ENCODE measurements at places on chromosomes 3 and 15.

DNA sequence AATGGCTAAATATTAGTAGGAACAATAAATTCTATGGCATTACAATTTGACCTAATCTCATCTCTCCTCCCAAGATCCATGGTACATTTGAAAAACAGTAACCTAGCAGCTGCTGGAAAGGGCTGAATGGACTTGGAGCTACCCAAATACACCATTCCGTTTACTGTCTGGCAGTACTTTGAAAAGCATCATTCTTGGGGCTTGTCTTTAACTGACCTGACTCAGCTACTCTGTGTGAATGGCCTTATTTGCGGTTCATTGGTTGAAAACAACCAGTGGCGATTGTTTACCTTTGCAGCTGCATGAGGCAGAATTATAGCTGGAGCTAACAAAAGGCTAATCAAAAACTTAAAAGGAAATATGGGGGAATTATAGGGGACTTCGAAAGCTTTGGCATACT, 311.2 kb upstream of the MCTP2 start:
- no peak for DNase-seq

GRCh38 chr15:68639926-68640600, 61.3 kb downstream of the CORO2B start:
- no peak for DNase-seq

GRCh38 chr15:57364282-57365007, 11.9 kb upstream of the CGNL1 start:
- no peak for DNase-seq

- DNase-seq: no peak
Measured at GRCh38 chr3:27127879-27128278, 241.3 kb downstream of the NEK10 start.

DNA sequence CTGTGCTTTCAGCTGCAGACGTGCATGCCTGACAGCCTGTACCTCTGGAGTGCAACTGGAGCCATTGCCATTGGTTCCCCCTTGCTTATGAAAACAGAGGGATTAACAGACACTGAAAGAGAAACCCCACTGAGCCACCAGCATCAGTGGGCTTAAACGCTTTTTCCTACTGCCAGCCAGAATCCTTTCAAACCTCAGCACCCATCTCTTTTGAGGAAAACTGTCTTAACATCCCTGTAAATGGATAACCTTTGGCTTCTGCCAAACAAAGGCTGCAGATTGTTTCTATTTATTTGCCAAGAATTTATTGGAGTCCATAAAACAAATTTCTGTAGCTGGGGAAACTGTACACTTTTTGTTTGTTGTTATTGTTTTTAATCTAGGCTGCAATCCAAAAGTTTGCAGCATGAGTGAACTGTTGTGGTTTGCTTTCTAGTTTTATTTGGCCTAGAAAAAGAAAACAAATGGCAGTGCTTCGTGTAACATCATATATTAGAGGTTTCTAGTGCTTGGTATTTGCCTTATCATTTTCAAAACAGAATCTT, 369.2 kb upstream of the IL12A start:
- DNase-seq: no peak

GRCh38 chr15:47813748-47814384, 96.6 kb downstream of the SEMA6D start:
- DNase-seq: no peak

- peak; percentile 35 for DNase-seq
Measured at GRCh38 chr15:42704492-42704926, 32.4 kb downstream of the CDAN1 start.

GRCh38 chr3:196620684-196621083, 18.8 kb upstream of the NRROS start:
- no peak for DNase-seq

DNA sequence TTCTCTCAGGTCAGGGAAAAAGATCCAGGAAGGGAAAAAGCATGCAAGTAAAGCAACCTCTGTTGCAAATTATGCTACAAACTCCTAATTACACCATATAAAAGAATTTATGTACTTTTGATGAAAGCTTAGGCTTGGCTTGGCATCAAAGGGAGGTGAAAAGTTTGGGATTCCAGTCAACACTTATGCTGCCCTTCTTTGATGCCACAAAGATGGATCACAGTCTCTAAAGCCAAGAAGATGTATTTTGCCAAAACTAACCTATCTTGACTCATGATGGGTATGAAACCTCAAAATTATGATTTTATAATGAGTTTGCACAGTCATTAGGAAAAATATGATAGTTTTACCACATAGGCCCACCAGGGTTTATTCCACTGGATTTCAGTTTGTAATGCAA, 101.0 kb upstream of the CCDC80 start:
- no peak for DNase-seq

GRCh38 chr15:84570164-84570735, 30.6 kb upstream of the ZSCAN2 start:
- no peak for DNase-seq

DNA sequence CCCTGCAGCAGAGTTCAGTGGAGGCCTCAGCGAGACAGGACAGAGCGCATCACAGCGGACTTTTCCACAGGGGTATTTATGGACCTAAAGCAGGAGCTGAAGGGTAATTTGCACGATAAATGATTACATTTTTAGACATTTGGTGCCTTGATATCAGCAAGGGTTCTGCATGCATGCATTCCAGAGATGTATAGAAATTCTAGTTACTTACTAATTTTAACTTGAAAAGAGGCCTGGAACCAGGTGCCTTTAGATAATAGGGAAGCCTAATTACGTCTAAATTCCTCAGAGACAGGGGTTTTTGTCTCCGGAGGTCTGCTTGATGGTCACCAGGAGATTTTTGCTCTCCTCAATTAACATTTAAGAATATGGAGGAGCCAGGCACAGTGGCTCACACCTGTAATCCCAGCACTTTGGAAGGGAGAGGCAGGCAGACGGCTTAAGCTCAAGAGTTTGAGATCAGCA, 79.8 kb upstream of the MFGE8 start:
- no peak for DNase-seq

- no peak for DNase-seq
Measured at GRCh38 chr3:20326541-20326940, 140.5 kb upstream of the SGO1 start.

DNA sequence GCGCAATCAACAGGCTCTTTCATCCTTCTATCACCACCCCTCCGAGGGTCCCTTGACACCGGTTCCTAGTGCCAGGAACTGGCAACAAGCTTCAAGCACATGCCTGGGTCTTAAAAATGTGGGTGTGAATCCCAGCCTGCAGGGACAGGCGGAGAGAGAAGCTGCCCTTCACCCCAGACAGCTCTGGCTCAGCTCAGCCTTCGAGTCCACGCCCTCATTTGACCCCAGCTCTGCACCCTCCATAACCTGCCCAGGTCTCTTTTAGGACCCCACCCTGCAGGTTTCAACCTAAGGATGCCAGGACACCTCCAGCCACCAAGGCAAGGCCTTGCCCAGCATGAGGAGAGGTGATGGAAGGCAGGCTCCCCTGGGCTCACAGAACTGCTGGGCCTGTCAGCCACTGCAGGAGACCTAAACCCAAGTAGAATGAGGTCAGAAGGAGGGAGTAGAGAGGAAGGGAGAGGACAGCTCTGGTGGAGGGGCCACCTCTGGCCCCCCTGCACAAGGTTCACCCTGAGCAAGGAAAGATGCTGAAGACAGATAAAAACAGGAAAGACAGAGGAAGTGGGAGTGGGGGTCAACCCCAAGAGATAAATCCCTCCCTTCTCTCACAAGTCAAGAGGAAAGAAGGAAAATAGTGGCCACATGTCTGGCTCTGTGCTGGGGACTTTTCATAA, 2.6 kb upstream of the LOXL1 start:
- DNase-seq: no peak

DNA sequence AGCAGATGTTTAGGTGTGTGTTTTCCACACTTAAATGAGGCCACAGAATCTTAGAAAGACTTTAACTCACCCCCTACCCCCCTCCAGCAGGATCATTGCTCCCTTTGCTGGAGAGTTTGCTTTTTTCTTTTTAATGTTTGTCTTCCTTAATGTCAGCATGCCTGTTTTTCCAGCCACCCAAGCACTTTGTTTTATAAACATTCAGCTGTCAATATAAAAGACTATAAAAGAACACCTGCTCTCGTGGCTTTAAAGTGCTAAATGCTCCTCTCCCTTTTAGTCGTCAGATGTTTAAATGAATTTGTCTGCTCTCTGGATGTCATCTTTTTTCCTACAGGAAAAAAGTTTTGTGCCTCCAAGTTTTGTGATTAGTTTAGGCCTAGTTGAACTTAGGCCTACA, 61.7 kb downstream of the SIDT1 start:
- DNase-seq: no peak

DNA sequence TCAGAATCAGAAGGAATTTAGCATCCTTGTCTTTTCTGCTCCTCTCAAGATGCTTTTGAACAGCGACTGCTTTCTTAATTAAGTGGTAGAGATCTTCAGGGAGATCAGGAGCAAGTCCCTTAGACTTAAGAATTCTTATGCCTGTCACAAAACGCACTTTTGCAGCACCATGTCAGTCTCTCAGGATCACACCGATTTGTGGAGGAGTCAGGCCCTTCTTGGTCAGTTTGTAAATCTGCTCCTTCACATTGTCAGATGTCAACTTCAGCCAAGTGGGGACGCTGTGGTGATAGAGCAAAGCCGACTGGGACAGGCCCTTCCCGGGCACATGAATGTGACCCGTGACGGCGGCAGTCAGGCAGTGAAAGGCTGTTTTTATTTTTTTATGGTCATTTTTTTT, 35.7 kb upstream of the MYZAP start:
- DNase-seq: no peak

DNA sequence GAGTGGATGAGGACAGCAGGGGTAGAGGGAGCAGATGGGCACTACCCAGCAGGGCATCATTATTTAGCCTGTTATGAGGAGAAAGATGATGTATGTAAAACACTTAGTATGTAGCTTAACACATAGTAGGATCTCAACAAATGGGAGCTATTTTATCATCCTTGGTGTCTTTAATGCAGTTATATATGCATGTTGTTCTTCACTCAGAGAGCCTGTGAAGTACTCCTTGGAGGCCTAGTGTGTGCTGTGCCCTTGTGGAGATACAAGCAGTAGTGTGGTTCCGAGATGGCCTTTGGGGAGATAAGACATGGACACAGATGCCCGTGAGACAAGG, 124.2 kb downstream of the LIPC start:
- DNase-seq: no peak

DNA sequence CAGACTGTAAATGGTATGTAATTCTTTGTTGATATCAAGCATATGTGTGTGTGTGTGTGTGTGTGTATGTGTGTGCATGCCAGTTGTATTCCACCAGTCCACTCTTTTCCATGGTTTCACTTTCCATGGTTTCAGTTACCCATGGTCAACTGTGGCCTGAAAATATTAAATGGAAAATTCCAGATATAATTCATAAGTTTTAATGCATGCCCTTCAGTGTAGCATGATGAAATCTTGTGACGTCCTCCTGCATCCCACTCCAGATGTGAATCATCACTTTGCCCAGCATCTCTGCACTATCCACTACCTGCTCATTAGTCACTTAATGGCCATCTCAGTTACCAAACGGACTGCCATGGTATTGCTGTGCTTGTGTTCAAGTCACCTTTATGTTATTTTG, 215.9 kb downstream of the GBE1 start:
- no peak for DNase-seq

- no peak for DNase-seq
Measured at GRCh38 chr15:45689616-45690015, 54.8 kb downstream of the SQOR start.

GRCh38 chr3:54139630-54140029, 17.3 kb downstream of the CACNA2D3 start:
- no peak for DNase-seq

GRCh38 chr3:36591959-36592358, 172.4 kb downstream of the DCLK3 start:
- no peak for DNase-seq

DNA sequence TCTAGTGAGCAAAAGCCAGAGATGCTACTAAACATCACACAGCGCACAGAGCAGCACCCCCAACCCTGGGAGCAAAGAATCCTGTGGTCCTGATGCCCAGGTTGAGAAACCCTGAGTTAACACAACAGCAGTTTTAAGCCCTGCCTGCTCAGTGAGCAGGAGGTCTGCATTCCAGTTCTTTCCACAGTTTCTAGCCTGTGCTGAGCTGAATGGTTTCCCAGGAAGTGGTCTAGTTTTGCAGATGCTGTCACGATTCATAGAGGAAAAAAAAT, 171.1 kb upstream of the PROK2 start:
- DNase-seq: no peak

DNA sequence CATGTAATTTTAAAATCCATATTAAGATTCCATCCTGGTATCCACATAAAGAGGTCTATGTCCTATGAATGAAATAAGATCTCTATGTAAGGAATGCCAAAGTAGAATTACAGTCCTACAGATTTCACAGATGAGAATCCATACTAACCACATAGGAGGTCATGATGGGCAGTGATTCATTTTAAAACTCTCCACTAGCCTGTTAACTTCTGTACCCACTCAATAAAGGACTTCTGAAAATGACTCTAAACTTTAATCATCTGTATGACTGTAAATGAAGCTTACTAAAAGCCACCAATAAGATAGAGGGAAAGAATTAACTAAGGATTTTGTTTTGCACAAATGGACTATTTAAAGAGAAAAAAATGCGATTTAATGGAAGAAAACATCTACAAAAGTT, 28.7 kb downstream of the MORC1 start:
- DNase-seq: no peak

- no peak for DNase-seq
Measured at GRCh38 chr15:69766156-69766555, 313.5 kb downstream of the RPLP1 start.

DNA sequence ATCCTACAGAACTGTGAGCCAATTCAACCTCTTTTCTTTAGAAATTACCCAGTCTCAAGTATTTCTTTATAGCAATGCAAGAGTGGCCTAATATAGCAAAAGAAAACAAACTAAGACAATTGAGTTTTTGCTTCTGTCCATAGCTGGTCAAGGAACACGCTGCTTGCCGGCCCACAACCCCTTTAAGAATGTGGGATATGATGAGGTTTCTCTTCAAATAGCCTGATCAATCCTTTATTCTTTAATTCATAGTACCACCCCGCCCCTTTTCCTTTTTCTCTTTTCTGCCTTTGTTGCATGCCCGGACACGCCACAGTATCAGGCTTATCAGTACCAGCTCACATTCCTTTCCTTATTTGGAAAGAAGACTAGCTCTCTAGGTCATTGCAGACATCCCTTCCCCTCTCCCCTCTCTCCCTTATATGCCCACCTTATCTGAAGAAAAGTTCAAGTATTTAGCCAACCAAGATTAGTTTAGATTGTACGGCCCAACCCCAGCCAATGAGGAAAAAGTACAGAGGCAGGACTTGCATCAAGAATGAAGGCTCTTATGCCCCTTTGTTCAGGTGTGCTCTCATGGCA, 404.5 kb downstream of the OCA2 start:
- no peak for DNase-seq

DNA sequence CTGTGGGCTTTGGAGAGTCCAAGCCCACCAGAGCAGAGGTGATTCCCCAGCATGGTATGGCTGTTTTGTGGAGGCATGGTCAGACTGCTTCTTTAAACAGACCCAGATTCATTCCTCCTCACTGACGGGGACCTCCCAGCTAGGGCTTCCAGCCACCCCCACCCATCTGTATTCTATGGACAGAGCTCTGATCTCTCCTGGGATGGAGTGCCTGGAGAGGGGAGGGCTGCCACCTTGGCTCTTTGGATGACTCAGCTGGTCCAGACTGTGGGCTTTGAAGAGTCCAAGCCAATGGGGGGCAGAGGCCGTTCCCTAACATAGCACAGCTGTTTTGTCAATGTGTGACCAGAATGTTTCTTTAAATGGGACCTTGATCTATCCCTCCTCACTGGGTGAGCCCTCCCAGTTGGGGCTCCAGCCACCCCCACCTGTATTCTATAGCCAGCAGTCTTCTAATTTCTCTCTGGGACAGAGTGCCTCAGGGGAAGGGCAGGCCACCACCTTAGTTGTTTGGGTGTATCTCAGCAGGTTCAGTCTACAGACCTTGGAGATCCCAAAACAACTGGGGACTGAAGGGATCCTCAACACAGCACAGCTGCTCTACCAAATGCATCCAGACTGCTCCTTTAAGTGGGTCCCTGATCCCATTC, 122.0 kb upstream of the OSTN start:
- DNase-seq: no peak

Measured in pulmonary artery endothelial cell (primary cell).